Amniotic epithelial cell (primary cell): ENCODE measurements at places on chromosomes 6 and 20.

DNA sequence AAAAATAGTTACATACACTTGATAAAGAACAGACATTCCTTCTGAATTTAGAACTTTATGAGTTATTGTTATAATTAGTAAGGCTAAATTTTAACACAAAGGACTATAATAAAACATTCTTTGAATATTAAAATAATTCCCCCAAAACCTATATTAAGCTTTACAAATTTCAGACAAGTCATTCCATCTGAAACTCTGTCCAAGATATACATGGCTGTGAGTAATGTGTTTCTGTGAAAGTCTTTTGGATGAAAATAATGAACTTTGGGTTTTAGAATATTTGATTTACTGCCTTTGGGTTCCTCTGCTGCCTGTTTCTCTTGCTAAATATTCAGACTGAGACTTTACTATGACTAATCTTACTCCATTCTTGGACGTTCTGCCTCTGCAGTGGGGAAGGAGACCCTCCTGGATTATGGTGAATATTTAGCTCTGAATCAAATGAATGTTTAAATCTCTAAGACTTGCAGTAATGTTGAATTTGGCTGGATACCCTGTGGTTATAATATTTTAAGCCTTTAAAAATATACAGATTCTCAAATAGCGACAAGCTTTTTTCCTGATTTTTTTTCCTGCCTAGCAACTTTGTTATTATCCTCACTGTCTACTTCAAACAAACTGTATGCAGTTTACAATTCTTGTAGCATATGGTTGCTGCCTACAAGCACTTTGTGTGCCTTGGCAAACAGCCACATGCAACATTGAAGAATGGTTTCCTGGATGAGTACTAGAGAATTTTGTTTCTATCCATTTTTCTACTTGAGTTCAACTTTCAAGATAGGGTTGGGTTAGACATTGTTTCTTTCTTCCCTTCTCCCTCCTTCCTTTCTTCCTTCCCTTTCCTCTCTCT, 51.4 kb downstream of the TXLNB start:
- DNase-seq = peak; percentile 83

DNA sequence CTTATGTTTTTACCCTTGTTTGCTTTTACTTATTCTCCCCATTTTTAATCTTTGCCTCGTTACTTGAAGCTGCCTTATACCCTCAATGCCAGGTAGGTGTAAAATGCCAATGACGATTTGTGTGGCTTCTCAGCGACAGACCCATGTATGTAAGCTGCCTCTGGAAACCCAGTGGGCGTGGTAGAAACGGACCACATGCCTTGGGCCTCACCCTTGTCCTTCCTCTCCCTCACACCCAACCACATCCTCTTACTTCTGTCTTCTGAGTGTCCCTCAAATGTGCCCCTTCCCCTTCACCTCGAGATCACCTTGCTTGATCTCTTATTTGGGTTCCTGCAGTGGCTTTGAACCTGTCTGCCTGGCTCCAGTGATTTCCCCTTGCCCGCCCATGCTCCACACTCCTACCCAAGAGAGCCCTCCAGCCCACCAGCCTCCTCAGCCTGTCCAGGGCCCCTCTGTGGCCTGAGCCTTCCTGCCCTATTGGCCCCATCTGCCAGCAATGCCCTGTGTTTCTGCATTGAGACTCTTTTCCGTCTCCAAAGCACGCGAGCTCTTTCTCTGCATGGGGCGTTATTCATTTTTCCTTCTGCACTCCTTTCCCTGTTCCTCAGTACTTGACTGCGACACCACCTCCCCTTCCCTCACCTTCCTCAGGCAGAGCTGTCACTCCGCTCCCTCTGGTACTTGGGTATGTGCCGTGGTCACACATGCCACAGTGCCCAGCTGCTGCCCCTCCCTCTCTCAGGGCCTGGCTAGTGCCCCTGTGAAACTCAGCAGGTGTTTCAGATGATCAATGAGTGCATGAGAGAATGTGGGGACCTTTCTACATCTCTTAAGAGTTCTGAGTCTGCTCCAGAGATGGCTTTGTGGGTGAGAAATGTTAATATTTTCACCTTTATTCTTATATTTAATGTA, 115.4 kb downstream of the SLX4IP start:
- no peak for DNase-seq

DNA sequence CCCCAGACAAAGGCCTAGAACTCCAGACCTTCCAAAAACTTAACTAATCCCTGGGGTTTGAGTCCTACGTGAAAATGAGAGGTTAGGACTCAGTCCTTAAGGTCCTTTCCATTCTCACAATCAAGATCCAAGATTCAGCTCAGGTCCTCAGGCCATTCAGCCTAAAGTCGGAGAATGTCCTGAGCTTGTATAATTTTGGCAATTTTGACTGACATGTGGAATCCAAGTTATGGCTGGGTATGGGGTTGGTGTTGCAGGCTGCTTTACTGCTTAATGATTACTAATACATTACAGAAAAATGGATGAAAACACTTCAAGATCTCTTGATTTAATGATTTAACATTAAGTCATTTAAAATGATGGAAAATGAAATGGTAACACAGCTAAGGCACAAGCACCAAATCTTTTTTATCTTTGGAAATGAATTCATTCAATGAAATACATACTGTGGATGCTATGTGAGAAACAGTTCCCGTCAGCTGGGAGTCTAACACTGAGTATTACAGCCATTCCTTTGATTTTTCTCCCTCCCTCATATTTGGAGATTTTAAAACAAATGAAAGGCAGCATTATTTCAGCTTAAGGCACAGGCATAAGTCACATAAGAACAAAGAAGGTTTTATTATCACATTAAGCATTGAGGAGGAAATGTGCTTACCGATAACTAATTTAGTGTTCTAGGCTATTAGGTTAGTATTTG, 1.3 kb downstream of the ARHGAP18 start:
- no peak for DNase-seq

DNA sequence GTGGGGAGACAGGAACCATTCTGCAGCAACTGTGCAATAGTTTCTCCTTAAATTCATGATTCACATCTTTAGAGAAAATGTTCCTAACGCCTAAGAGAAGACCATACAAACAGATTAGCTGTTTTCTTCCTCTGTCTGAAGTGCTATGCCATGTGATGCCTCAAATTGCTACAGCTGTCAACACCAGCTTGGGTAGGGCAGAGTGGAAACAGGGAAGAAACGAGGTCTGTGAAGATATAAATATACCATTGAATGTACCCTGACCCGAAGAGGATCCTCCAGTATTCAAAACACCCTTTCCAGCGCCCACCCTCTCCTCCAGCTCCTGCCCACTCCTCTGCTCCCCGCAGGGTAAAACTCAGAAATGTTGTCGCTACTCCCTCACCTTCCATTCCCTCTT, 40.3 kb upstream of the PRND start:
- peak; percentile 43 for DNase-seq

DNA sequence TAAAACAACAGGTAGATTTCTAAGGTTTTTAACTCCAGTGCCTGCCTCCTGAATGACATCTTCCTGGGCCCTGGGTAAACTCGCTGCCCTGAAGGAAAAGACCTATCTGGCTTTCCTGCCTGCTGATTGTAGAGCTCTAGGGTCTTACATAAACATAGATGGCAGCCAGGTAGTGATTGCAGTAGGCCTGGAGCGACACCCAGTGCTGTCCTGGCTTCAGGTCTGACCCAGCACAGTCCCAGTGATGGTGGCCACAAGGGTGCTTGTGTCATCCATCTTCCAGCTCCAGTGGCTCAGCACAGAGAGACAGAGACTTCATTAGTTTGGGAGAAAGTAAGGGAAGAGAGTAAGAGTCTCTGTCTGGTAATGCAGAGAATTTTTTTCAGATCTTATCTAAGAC, 542.9 kb upstream of the IMPG1 start:
- DNase-seq = no peak

DNA sequence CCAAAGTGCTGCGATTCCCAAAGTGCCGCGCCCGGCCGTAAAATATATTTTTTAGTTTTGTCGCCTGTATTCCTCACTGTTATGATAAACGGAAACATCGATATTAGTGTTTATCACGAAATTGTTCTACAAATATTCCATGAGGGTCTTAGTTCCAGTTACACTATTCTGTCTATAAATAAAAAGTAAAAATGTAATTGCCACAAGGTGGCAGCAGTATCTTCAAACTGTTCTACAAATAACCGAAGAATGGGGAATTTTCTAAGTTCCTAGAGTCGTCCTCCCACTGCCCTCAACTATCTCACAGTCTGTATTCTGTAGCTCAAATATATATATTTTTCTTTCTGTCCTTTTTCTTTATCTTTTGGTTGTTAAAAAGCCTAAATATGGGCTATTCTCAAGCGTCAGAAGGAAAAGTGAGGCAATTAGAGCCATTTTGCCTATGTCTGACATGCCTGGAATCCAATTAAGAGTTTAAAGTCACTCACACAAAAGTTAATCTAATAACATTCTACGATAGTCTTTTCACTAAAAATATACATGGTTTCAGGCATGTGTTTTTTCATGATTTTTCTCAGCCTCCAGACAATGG, 14.2 kb upstream of the FAM162B start:
- peak; percentile 34 for DNase-seq

DNA sequence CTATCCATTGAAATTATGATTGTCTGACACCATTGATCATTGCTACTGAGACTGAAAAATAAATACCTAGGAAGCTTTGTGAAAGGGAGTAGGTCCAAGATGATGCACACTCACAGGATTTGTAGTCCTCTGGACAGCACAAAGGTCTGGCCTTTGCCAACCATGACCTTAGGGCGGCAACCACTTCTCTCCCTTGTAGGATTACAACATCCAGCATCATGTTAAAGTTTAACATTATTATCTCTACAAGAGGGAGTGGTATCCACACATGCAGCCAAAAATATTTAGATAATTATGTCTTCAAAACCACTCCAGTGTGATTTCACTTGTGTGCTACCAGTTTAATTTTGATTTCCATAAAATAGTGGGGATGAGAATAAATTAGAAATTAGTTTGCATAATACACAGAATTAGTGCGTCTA, 51.1 kb upstream of the NHSL1 start:
- peak; percentile 52 for DNase-seq

DNA sequence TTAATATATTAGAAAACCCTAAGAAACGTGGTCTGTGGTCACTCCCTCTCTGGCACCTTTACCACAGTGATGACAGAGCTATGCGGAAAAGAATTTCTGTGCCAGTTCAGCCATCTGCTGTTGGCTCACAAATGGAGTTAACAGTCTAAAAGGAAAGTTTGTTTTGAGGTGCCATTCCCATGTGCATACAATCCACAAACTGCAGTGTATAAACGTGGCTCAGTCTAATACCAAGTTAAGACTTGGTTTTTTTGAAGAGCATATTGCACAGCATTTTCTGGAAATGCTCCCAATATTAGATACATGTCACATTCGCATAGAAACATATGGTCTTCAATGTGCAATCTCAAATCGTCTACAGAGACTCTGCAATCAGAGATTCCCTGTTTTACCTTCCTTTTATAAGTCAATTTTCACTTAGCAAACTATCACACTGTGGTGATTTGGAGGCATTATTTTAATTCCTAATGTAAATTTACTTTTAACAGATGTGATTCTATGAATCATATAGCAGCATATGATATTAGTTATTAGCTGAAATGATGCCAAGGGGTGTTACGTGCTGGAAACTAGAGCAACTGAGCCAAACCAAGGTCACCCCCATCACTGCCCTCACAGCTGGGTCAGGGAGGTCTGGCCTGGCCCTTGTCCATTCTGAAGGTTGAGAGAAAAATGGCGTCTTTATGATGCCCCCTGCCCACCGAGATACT, 383.5 kb downstream of the PRKN start:
- no peak for DNase-seq

- no peak for DNase-seq
Measured at GRCh38 chr20:60764328-60764727, 487.7 kb upstream of the CDH4 start.

DNA sequence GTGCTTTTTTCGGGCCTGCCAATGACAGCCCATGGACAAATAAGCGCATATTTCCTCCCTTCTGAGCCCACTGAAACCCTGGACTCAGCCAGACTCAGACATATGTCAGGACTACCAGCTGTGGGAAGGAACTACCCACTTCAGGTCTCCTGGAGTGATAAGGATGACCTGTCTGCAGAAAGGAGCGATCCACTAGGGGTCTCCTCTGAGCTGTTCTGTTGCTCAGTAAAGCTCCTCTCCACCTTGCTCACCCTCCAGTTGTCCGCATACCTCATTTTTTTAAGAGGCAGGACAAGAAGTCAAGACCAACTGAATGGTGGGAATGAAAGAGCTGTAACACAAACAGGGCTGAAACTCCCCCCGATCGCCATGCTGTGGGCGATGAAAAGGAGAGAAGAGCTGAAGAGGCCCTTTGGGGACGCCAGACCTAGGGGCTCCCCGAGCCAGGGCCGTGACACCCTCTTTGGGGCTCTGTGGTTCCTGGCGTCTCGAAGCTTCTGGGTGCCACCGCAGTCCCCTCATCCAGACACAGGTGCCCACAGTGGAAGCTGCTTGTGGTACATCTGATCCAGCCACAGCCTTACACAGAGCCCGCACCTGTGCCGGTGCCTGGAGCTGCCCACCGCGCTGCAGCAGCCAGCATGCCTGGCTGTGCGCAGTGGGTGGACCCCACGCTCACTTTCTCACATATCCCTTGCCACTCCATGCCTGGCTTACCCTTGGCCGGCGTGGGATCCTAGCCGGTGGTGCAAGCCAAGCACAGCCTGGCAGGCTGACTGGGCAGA, 68.8 kb downstream of the EYS start:
- no peak for DNase-seq

DNA sequence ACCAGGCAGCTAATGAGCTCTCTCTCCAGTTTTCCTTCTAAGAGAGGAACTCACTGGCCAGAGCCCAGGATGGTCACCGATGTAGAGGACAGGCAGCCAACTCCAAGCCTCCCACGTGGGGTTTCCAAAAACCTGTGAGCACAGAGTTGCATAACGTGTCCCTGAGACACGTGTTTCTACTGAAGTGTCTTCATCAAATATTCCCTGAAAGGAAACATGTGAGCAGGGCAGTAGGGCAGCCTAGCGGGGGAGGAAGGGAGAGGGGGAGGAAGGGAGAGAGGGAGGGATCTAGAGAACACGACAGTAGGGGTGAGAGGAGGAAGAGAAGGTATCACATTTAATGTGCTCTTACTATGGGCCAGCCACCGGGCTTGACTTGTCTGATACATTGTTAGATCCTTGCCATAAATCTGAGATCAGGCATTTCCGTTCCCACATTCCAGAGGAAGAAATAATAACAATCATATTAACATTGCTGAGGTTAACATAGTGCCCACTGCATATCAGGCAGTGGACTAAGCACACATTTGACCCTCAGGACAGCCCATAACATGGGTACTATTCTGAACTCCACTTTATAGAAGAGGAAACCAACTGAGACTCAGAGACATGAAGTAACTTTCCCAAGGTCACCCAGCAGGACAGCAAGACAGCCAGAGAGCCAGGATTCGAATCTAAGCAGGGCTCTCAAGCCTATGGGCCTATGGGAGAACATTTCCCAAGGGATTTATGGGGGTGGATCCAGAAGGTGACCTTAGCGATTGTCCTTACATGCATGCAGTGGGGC, 4.5 kb upstream of the SYS1 start:
- DNase-seq = peak; percentile 83

DNA sequence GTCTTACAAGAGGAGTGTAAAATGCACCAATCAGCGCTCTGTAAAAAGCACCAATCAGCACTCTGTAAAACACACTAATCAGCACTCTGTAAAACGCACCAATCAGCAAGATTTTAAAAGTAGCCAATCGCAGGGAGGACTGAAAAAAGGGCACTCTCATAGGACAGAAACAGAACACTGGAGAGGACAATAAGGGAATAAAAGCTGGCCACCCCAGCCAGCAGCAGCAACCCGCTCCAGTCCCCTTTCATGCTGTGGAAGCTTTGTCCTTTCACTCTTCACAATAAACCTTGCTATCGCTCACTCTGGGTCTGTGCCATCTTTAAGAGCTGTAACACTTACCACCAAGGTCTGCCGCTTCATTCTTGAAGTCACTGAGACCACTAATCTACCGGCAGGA, 1.7 kb upstream of the AIG1 start:
- no peak for DNase-seq
